ENCODE measurements at places on chromosomes 2 and 18.

GRCh38 chr2:119233326-119234020 lies 9.8 kb downstream of the STEAP3 start:
- no peak for DNase-seq

DNA sequence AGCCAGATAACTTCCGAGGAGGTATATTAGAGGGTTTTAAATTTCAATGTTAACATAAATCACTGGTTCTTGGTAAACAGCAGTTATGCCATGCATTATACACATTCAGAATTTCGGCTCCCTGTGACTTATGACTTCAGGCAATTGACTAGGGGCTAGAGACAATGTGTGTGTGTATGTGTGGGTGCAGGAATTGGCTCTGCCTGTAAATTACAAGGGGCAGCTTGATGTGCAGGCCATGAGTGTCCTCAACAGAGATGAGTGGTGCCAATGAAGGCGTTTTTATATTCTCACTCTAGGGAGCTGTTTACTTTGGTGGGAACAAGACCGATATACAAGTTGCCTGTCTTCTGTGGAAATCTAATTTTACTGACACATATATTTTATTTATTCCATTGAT lies 161.6 kb downstream of the CSRNP3 start:
- peak; percentile 54 for DNase-seq

DNA sequence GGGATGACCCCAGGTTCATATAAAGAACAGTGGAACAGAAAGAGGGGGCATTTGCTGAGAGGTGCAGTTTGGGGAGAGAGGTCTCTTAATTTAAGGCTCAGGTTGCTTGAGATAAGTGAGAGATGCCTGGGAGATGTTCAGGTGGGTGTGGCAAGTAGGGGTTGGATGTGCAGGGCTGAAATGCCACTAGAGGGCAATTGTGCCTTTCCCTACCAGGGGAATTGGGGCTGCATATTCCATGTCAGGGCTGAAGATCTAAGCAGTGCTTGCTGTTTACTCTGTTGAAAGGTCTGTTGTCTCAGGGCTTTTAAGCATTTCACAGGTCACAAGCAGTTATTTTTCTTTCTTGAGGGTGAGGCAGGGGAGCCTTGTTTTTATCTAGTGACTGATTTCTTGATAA lies 7.8 kb downstream of the CCDC85A start:
- DNase-seq = peak; percentile 26

DNA sequence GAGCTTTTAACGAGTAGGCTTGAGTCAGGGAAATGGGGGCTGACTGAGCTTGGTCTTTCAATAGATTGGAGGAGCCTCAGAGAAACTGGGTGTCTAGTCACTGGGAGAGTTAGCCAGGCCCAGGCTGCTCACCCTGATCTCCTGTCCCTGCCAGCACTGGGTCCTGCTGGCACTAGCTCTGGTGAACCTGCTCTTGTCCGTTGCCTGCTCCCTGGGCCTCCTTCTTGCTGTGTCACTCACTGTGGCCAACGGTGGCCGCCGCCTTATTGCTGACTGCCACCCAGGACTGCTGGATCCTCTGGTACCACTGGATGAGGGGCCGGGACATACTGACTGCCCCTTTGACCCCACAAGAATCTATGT lies 720 bp downstream of the KRTCAP3 start:
- peak; percentile 44 for DNase-seq

GRCh38 chr18:7987284-7987976 lies 420.3 kb downstream of the PTPRM start:
- DNase-seq = no peak

- no peak for DNase-seq
These were observed 21.4 kb downstream of the MGAT4A start for GRCh38 chr2:98709535-98709934.

- no peak for DNase-seq
These were observed 182.7 kb downstream of the EPHA4 start for GRCh38 chr2:221389421-221389820.

All from NCI-H146 (cell line).